ENCODE measurements at places on chromosomes 6 and 20.

DNA sequence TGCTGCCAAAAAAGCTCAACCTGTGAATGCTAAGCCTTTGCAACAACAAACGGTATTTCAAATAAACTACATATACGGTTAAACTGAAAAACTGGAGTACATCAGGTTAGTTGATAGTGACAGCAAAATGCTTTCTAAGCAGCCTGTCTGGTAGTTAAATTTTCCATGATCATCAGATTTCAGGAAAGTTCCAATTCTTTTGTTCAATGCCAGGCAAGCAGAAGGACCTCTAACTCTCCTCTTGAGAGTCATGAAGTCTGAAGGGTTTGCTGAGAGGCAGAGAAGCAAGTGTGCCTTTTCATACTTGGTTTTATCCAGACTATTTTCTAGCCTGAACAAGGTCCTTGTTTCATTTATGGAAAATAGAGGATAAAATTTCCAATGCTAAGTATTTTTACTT, 4.5 kb downstream of the FLRT3 start:
- DNase-seq, result no peak

- no peak for DNase-seq
These were observed 4.1 kb downstream of the ANGPT4 start for GRCh38 chr20:911882-912600.

DNA sequence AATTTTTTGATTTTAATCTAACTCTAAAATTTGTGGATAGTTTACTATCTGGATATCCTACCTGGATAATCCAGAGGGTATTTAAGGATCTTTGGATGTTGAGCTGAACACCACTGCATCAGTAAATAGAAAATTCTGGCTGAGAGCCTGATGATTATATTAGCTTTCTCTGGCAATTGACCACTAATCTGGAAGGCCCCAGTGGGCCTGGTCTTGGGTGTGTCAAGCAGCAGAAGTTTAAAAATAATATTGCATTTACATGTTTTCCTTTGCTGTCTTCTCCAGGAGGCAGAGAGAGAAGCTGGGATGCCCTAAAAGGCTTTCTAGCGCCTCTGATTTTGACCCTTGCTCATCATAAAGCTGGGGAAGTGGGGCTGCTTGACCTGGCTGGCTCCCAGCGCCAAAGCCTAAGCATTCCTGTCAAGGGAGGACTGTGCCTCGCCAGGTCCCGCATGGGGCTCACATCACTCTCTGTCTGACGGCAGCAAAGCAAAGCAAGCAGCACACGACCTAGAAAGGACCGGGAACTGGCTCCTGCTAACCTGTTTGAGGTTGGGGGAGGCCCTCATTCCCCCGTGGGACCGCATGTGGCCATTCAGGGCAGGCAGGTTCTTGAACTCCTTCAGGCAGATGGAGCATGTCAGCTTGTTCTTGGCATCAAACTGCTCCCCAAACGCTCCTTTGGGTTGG, 46.6 kb upstream of the MRPS10 start:
- DNase-seq, result no peak

DNA sequence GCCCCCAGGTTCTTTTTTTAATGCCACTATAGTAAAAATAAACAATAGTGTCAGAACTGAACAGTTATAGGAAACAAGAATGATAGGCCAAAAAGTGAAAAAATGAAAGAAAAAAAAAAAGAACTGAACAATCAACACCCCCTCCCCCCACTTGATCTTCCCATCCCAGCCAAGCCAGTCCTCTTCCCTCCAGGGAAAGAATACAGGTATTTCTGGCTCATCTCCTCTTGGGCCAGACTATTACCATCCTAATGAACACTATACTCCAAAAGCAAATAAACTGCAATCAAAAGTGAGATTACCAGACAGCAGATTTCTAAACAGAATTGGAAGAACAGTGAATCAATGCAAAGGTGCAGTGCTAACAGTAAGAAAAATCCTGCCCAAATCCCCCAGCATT, 21.3 kb upstream of the C20orf203 start:
- no peak for DNase-seq

DNA sequence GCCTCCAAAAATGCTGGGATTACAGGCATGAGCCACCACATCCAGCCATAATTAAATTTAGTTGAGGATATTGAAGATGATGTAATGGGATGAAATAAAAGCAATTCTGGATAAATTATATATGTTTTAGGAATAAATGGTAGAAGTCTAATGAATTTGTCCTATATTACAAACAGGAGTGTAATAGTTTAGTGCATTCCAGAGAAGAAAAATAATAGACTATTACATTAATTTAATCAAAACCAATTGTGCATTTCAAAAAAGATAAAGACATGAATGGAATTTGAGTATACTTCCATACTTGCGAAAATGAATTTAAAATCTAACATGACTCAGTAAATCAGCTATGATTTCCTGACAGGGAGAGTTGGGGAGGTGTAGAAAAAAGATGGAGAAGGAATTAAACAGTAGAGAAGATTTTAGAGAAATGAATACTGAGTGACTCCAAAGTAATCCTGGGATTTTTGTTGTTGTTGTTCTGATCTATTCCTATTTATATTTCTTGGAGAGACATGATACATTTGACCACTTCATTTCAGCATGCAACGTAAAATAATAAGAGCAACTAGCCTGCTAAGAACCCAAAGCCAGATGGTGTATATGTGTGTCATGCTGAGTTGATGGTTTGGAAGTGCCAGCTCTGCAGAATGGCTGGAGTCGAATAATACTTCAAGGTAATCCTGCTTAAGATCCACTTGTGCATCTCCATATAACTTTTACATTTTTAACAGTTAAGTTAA, 67.4 kb downstream of the AIG1 start:
- DNase-seq, result no peak

- DNase-seq, result no peak
These were observed 16.8 kb downstream of the GNAS-AS1 start for GRCh38 chr20:58833921-58834320.

GRCh38 chr6:90537027-90537426, 49.8 kb downstream of the MAP3K7 start:
- no peak for DNase-seq

DNA sequence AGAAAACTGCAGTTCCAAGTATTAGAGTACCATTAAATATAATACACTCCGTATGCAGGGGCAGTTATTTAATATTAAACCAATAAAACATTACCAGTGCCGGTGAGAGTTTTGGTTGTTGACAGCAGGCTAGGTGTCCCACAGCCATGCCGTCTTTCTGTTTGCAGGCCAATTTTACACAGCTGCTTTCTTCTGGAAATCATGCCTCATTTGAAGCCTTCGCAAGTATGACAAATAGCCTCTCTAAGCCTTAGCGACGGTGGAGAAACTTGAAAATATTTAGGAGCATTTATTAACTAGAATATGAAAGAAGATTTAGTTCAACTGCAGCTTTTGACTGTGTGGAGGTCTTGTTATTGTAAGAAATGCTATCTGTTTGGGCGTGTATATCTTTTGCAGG, 226.0 kb downstream of the BMP2 start:
- DNase-seq, result no peak

GRCh38 chr20:1587781-1588532, 30.5 kb upstream of the SIRPD start:
- no peak for DNase-seq

DNA sequence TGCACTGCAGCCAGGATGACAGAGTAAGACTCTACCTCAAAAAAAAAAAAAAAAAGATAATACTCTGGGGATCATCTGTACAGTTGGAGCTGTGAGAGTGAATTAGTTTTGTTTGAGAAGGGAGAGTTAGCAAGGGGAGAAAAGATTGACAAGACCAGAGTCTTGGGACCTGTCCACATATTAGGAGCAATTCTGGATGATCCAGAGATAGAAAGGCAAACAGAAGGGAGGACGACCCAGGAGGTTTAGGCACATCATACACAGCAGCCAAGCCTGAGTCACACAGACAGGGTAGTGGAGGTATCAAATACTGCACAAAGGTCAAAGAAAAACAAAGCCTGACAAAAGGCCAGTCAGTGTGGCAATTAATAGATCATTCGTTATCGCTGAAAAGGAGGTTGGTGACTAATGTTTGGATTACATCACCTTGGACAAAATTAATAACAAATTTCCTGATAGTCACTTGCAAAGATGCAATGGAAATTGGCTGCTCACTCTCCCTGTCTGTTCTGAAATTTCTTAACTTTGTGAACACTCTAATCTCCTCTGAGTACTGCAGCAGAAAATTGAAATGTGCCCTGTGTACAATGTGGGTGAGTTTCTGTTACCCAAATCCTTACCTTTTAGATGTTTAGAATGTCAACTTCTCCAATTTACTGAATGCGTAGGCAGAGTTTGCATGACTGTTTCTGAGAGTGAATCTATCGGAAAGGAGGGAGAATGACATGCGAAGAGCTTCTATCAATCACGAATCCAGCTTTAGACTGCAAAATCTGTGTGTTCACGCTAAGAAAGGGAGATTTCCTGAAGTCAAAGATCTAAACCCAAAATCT, 105.4 kb downstream of the TSHZ2 start:
- DNase-seq, result no peak

DNA sequence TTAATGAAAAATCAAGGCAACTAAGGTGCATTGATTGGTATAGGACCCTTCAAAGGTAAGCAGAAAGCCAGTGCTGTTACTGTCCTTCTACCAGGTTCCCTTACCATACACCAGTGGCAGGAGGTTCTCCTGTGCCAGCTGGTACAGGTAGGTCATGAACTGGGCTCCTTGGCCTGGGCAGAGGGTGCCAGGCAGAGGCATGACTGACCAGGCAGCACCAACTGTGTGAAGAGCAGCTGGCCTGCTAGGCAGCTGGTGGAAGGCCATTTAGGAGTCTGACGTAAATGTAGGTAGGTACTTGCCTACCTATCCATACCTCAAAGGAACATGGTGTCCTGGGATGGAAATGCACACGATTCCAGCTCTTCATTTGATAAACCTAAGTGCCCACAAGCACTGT, 23.3 kb downstream of the PCNA start:
- no peak for DNase-seq

GRCh38 chr6:135922746-135923145, 71.2 kb downstream of the PDE7B start:
- DNase-seq, result no peak

GRCh38 chr6:90123831-90124230, 172.8 kb downstream of the BACH2 start:
- DNase-seq, result no peak

- no peak for DNase-seq
These were observed 39.6 kb downstream of the OR2B2 start for GRCh38 chr6:27872642-27873020.

GRCh38 chr6:89689732-89690131, 51.2 kb upstream of the LYRM2 start:
- no peak for DNase-seq

DNA sequence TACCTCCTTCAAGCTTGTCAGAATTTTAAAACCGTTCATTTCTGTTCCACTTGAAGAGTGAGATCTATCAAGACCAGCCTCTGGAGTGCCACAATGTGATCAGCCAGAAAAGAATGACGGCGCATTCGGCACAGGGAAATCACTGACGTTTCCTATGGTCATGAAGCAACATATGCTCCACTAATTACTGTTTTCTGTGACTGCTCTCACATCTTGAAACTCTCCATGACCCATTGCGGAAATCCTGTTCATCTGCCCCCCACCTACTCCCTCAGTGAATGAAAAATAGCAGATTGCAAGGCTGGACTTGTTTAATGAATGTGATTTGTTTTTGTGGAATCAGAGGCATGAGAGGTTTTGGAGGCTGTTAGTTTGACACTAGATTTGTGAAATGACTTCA, 53.2 kb downstream of the SAMD5 start:
- no peak for DNase-seq

DNA sequence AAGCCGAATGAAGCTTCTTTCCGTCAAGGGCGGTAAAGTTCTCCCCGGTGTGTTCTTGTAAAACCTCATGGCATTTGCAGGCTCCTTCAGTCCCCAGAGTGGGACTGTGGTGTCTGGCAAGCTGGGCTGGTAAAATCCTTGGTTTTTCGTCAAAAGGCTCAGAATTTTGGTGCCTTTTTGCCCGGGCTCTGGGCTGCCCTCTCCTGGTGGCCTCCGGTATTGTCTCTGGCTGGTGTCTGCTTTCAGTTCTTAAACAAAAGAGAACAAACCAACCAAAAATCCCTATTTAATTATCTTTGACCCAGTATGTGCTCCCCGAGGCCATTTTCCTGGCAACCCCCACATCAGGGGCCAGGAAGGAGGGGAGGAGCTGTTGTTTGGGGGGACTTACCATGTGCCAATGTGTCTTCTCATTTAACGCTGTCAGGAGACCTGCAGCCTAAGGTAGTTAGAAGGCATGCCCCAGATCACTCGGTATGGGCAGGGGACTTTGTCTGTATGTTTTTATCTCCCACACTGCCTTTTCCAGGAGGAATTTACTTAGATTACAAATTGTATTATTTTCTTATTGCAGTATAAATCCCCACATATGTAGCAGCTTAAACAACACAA, 11.1 kb downstream of the CDH4 start:
- no peak for DNase-seq

DNA sequence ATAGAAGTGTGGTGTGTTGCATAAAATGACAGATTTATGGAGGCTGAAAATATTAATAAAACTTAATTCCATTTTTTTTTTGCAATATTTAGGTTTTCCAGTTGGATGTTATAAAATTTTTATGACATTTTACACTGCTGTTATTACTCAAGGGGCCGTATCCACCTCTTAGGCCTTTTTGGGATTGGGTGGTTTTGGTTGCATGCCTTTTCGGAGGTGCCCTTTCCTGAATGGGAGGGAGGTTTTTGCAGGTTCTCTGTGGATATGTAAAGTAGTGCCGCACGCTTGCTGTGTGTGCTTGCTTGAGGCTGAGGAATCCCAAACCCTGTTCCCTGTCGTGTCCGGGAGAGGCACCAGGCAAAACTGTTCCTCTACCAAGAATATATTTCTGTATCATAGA, 6.8 kb downstream of the ARID1B start:
- DNase-seq, result no peak

DNA sequence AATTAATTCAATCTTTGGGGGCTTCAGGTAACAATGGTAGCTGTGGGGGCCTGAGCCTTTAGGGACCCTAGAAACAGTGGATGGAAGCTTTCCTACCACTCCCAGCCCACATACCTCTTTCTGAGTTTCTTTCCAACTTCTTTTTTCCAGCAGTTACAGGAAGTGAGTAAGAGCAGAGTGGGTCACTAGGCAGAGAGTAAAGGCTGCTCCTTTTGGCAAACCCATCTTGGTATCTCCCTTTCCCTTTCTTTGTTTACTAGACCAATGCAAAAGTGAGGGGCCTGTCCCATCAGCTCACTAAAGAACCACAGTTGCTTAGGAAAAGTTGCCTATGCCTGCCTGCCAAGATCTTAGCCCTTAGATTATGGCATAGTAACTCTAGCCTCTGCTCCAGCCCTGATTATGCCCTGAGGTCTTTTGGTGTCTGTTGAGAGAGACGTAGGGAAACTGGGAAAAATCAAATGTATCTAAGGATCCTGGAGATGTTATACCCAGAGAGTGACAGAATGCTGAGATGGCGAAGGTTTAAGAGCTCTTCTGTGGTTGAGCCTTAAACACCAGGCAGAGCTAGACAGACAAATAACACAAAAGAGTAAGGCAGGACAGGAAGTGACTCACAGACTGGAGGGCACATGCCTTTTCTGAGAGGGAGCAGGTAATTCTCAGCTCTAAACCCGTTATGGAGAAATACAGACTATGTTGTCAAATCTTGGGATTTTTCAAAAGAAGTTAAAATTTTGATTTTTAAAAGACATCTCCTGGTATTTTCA, 31.3 kb downstream of the TRMT6 start:
- DNase-seq, result no peak

Data from left renal pelvis (tissue), 4 donors.